Brain microvascular endothelial cell (primary cell): ENCODE measurements at places on chromosomes 12 and 14.
A peak's percentile ranks its signal among the peaks of the same experiment; 100 is the strongest.

DNA sequence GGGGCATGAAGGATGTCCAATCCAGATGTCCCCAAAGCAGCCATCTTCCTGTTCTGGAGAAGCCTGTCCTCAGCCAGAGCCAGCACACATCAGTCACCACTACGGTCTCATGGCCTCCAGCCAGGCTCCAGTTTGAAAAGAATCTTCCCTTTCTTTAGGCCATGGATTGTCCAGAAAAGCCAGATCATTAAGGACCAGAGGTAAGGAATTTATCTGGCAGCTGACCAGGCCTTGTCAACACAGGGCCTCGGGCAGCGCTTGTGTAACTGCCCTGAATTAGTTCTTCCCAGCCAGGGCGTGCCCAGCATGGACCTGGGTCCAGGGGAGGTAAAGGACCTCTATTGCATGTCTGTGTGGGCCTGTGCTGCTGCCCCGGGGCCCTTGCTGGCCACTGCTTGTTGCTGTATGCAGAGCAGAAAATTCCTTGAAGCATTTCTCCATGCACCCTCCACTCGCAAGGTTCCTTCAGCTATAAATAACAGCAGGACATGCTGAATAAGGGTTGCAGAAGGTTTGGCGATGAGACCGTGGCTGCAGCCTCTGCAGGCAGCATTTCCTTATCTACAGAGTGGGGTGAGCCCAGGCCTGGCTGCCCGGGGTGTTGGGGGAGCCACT, 21.7 kb upstream of the VPS37B start:
- peak; percentile 13 for DNase-seq

- no peak for DNase-seq
Observed at GRCh38 chr12:75505706-75506312, 5.6 kb downstream of the KRR1 start.

DNA sequence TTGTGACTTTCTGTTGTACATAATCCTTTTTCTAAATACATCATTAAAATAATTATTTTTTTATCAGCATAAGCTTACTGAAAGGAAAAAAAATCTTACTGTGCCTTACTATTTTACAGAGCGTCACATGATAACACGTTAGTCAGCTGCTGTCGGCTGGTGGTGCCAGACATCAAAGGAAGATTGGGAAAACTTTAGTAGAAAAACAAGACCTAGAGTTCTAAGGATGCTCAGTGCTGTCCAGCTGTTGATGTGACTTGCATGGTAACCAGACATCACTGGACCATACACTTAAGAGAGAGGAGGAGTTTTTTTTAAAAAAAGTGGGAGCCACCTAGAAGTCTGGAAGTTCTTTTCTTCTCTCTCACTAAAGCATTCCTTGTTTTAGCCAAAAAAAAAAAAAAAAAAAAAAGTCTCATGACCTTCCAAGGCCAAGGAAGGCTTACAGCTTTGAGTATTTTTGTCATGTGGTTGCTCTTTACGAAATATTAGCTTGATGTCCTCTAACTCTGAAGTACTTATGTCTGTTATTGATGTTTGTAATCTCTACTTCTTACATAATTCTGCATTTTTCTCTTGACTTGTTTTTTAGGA, 4.5 kb downstream of the RASSF8 start:
- DNase-seq = no peak

GRCh38 chr12:1920436-1920835, 2.0 kb upstream of the CACNA2D4 start:
- DNase-seq = no peak

DNA sequence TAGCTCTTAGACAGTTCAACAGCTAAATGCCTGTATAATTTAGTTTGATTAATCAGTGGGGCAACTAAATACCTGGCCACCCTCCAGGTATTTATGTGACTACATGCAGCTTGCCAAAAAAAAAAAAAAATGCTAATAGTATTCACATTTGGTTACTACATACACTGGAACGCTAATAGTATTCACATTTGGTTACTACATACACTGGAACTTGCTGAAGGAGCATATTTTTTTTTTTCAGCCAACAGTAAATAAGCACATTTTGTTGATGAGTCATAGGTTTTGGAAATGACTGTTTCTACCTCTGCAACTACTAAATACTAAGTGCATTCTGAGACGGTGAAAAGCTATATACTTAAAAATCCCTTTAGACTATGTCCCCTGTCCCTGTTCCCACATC, 1172.3 kb downstream of the LRFN5 start:
- DNase-seq = no peak

- no peak for DNase-seq
Observed at GRCh38 chr12:95002754-95003153, 743 bp downstream of the NDUFA12 start.

- peak; percentile 28 for DNase-seq
Observed at GRCh38 chr12:95215949-95216348, 1.3 kb downstream of the FGD6 start.

DNA sequence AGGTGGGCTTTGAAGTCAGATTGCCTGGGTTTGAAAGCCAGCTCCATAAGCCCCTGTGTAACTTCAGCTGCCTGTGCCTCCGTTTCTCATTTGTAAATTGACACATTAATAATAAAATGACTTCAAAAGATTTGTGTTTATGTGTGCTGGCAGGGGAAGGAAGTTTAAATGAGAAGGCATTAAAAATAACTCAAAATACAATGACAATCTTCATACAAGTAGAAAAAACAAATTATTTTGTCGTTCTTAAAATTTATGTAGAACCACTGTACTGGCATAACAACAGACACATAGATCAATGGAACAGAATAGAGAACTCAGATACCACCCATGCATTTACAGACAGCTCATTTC, 83.0 kb downstream of the PPM1A start:
- no peak for DNase-seq

GRCh38 chr14:81193924-81194633, 26.7 kb downstream of the GTF2A1 start:
- no peak for DNase-seq

GRCh38 chr12:27576667-27577347, 52.8 kb downstream of the PPFIBP1 start:
- DNase-seq = no peak

DNA sequence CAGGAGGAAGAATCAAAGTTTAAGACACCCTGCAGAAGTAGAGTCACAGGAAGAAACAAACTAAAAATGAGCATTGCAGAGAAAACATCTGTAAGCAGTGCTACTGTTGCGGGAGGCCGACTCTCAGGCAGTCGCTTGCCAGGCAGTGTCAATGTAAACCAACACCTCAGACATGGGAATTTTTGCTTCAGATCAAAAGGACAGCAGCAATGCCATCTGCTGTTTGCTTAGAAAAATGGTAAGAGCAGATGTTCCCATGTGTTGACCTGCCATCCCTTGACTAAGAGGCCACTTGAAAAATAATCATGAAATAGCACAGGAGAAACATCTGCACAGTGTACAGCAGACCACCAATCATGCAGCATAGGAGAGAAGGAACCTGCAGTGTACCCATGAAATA, 196.6 kb downstream of the SLC25A21 start:
- no peak for DNase-seq

DNA sequence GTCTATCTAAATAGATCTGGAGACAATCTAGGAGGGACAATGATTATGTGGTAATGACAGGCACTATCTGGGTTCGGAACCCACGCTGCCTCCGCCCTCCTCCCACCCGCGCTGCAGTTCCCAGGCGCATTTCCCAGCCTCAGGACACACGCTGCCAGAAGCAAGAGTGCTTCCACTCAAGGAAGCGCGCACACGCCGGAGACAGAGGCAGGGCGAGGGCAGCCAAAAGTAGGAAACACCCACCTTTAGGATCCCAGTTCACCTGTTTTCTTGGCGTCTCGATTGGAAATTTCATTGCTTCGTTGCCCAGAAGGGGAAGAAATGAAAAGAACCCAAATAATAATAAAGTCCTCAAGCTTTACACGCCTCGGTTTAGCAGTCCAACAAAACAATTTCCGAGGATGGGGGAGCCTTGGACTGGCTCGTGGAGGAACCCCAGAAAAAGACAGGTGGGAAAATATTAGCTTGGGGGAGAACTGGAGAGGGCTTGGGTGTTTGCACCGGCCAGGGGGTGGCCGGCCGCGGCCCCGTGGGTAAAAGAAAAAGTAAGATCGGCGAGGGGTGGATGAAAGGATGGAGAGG, 474 bp downstream of the KCNK10 start:
- DNase-seq = no peak

GRCh38 chr12:109552971-109553370, 20.3 kb downstream of the MMAB start:
- no peak for DNase-seq

DNA sequence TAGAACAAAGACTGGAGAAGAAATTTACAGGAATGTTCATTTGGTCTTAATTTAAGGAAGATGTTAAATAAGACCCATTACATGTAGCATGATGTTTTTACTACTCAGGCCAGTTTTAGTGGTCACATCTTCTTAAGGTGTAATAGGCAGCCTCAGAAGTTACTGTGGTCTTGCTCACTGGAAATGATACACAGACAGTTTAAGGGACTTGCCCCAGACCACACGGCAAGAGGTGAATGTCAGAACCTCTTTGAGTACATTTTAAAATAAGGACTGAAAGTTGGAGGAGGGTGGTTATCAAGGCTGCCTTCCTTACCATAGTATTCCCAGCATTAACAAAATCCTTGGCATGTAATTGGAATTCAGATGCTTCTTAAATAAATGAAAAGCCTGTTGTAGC, 37.9 kb downstream of the LRRK2 start:
- no peak for DNase-seq

- DNase-seq = no peak
Observed at GRCh38 chr12:112842441-112842840, 50.9 kb downstream of the RPH3A start.
